Muscle of leg (tissue), 16 donors: ENCODE measurements at places on chromosomes 4 and X. TPM values are rescaled to one million over a fixed set of nuclear protein-coding genes. Genes with fewer than 3 reads are reported as not detected.

Gene VCX
- not detected for polyA plus RNA-seq

Gene H2BW2
- 0.47 TPM for polyA plus RNA-seq

Gene RBBP7
- 164 TPM for polyA plus RNA-seq

Gene IGFBP7
- 131 TPM for polyA plus RNA-seq

Gene UGT2B17
- polyA plus RNA-seq, result not detected

Gene SPANXA1
- polyA plus RNA-seq, result not detected

Gene PFKFB1
- polyA plus RNA-seq, result 0.53 TPM

Gene PAGE5
- polyA plus RNA-seq, result not detected

Gene PCDH11X
- polyA plus RNA-seq, result 0.25 TPM

Gene ANOS1
- 44.1 TPM for polyA plus RNA-seq

Gene TMEM175
- 18.9 TPM for polyA plus RNA-seq

Gene USP17L18
- not detected for polyA plus RNA-seq
